Memory B cell (primary cell): ENCODE measurements at places on chromosomes 12 and 14.

- DNase-seq, result peak; percentile 14
Observed at GRCh38 chr14:58501214-58501816, 73.8 kb downstream of the KIAA0586 start.

GRCh38 chr12:59651229-59651920, 55.5 kb downstream of the SLC16A7 start:
- DNase-seq, result no peak

GRCh38 chr14:35286003-35286600, 6.1 kb upstream of the PSMA6 start:
- DNase-seq, result no peak

- no peak for DNase-seq
Observed at GRCh38 chr14:102949801-102950451, 27.5 kb downstream of the AMN start.

DNA sequence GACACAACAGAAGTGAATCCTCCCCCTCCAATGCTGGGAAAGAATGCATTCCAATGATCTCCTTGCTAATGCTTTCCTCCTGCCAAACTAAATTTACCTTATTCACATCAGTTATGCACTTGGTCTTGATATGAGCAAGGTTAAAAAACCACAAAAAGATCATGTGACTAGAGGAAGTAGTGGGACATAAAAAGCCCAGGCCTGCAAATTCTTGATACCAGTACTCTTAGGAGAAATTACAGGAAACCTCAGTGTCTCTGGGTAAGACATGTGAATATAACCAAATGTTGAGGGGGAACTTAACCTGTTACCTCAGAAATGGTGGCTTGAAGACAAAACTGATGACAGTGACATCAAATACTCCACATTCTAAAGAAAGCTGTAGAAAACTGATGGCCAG, 427.1 kb downstream of the RPS29 start:
- no peak for DNase-seq

DNA sequence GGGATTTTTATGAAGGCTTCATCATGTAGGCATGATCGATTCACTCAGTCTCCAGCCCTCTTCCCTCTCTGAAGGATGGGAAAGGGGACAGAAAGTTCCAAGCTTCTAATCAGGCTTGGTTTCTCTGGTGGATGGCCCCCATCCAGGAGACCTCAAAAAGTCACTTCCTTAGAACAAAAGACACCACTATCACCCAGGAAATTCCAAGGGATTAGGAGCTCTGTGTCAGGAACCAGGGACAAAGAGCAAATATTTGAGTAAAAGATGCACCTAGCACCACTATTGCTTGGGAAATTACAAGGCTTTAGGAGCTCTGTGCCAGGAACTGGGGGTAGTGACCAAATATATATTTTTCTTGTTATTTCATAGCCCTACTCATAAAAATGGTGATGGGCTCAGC, 33.6 kb upstream of the TMX1 start:
- DNase-seq, result no peak

DNA sequence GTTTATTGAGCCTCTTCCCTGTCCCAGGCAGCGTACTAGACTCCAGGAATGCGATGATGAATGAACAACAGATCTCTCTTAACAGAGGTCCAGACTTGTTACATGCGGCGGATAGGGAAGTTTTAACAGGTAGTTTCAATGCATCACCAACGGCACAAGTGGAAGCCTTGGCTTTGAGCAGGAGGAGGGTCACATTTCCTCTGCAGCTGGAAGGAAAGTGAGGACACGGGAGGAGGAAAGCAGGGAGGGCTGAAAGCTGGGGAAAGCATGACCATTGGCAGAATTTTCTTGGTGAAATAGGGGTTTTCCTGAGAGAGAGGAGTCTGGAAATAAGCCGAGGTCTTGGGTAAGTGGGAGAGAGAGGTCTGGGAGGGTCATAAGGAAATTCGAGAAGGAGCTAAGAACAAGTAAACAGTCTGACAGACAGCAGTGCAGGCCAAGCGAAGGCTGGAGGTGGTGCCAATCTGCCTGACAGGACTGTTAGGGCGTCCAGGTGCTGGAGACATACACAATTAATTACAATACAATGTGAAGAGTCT, 15.4 kb downstream of the BHLHE41 start:
- DNase-seq, result no peak

- DNase-seq, result no peak
Observed at GRCh38 chr12:108583991-108584390, 13.9 kb downstream of the TMEM119 start.

DNA sequence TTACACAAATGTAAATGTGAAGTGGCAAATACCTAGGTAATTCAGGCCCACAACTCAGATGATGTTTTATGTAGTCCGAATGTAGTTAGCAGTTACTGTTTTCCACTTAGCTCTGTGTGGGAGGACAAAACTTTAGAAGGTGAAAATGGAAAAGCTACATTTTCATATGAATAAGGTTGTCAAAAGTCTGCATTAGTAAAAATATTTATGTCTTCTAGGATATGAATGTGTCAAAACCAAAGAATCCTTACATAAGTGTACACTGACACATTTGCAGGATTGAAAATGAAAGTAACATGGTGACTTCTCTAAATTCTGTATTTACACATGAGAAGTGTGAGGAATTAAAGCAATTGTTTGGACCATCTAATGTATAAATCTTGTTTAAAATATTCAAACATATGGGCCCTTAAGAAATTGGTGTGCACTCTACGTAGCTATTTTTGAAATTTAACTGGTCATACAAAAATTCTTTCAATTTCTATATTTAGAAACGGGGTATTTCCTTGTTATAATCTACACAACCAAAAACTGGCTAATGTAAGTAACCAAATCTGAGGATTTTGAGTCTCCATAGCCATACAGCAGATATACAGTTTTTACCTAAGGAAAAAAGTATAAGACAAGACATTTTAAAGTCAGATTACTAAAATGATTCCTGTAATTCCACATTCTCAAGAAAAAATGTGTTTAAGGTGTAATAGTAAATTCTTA, 5.4 kb downstream of the CDKN1B start:
- no peak for DNase-seq

GRCh38 chr14:72948481-72949138, 22.3 kb downstream of the DCAF4 start:
- peak; percentile 73 for DNase-seq

GRCh38 chr12:104727726-104728465, 230.2 kb downstream of the SLC41A2 start:
- no peak for DNase-seq

DNA sequence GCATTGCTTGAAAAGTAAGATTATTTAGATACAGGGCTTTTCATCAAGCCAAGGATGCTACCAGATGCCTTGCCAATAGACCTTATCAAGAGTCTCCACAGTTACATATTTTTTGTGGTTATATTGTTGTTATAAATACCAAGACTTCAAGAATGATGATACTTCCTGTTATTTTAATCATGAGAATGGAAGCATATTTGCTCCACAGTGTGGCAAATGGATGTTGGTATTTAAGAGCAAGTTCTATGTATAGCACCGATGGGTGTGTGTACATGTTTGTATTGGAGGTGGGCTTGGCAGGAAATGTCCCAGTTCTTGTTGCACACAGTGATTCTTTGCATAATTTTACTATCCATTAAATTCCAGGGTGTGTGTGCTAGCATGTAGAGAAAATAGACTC, 4.4 kb upstream of the NID2 start:
- DNase-seq, result no peak

DNA sequence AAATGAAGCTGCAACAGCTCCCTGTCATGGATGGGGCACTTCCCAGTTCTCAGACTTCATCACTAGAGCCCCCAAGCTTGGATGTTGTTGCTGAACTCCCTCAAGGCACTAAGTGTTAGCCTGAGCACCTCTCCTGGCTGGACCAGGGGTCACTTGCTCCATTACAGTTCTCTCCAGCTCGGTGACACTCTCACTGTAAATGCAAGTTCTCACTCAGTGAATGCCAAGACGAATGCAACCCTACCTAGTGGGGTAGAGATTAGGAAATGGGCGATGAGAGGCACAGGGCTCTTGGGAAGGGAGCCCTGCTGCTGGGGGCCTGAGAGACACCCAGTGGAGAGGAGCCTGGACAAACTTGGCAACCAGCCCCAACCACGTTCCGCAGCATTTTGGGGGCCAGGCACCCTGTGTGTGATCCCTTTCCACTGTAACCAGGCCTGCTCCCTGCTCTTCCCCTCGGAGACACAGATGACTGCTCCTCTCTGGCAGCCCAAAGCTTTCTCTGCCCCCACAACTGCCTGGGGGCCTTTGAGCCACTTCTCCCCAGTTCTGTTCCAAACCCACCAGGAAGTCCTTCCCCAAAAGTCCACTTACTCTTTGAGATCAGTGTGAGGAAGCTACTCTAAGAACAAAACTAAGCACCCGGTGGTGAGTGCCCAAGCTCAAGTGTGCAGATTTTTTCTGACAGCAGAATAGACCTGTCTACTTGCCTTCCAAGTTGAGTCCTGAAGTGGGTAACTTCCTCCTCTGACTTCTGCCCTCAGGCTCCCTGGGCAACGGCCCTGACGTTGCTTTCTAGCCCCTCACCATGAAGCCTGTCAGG, 8.0 kb upstream of the SELPLG start:
- no peak for DNase-seq

DNA sequence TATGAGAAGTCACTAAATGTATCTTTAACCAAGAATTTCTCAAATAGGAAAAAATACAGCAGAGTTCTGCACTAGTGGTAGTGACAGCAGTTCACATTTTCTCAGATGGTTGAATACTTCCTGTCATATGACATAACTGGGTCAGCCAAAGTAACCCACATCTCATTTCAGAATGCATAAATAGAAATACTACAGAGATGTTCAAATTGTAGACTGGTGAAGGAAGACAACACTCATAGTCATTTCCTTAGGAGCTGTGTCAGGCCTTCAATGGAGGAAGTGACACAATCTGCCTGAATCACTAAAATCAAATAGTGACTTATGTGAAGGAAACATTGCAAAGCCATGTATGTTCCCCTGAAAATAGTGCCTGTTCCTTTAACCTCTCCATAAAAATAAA, 32.4 kb downstream of the FERMT2 start:
- DNase-seq, result no peak

GRCh38 chr14:46490238-46490685, 161.3 kb downstream of the RPL10L start:
- no peak for DNase-seq

- no peak for DNase-seq
Observed at GRCh38 chr14:53882684-53883083, 73.9 kb downstream of the BMP4 start.

DNA sequence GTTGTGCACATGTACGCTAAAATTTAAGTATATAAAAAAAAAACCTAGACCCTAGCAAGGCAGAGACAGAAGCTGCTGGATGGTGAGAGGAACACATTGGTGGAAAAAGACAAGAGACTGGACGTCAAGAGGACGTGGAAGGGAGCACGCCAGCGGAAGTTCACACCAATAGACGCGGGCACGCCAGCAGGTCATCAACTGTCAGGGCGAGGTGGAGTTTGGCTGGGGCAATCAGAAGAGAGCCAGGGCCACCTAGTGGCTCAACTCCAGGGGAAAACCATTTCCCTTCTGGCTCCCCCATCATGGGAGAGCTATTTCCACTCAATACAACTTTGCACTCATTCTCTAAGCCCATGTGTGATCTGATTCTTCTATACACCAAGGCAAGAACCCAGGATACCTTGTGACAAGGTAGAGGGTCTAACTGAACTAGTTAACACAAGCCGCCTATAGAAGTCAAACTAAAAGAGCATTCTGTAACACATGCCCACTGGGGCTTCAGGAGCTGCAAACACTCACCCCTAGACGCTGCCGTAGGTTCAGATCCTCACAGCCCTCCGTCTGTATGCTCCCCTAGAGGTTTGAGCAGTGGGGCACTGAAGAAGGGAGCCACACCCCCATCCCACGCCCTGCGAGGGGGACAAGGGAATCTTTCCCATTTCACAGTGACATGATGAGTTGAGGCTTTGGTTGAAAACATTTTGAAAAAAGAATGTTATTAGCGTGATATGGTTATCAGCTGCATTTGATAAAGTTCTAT, 702.7 kb downstream of the TMTC2 start:
- DNase-seq, result no peak

DNA sequence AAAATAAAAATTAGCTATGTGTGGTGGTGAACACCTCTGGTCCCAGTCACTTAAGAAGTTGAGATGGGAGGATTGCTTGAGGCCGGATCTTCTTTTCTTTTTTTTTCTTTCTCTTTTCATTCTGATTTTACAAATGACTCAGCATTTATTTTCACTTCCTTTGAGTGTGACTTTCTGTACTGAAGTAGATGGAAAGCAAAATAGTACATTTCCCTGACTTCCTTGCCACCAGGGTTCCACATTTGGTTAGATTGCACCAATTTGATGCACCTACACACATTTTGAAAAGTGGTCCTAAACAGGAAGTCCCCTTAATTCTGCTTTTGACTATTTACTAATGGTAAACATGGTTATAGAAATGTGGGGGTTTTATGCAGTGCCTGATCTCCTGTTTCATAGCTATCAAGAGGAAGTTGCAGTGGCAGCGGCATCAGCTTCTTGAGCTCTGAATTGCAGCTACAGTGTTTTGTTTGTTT, 13.0 kb upstream of the LEMD3 start:
- DNase-seq, result peak; percentile 6

DNA sequence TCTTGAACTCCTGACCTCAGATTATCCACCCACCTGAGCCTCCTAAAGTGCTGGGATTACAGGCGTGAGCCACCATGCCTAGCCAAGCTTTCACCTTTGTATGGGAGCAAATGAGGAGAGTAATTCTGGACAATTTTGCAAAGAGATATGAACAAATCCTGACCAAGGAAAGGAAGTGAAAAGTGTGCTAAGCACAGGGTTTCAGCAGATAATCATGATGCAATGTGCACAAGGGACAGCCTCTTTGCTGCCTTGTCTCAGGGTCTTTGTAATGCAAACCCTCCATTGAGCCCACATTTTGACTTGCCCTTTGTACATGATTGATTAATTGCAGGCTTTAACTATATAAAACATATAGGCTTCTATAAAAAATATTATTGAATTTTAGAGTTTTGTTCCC, 9.2 kb upstream of the PYGL start:
- no peak for DNase-seq

- DNase-seq, result no peak
Observed at GRCh38 chr14:32608857-32609256, 279.8 kb downstream of the AKAP6 start.

- no peak for DNase-seq
Observed at GRCh38 chr12:114257687-114258086, 148.3 kb downstream of the TBX5 start.

DNA sequence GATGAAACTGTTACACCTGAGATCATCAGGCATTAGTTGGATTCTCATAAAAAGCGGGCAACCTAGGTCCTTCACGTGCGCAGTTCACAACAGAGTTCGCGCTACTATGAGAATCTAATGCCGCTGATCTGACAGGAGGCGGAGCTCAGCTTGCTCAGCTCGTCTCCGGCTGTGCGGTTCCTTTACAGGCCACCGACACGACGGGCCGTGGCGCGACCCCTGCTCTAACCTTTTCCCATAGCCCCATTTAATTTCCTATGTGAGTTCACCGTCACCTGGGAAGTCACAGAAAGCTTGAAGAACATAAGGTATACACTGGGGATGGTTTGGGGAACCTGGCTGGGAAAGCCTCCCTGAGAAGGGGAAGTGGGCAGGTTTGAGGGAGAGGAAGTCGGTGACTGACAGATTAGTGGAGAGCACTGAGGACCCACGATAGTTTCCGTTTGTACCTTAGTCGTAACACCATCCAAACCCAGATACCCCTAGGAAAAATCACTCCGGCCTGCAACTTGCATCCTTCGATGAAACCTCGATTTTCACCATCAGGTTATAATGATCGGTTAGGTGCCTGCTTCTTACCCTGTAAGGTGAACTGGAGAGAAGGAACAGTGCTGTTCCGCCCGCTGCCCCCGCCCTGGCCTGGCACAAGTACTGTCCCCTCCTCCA, 2.8 kb upstream of the AAAS start:
- peak; percentile 40 for DNase-seq

- DNase-seq, result no peak
Observed at GRCh38 chr14:100571837-100572236, 15.4 kb downstream of the BEGAIN start.
